Dermis microvascular lymphatic vessel endothelial cell (primary cell): ENCODE measurements at places on chromosomes 3 and 15. TPM values are rescaled to one million over a fixed set of nuclear protein-coding genes. Genes with fewer than 3 reads are reported as not detected.

PARP14 gene
- total RNA-seq: 64.2 and 64.8 TPM in 2 replicates

GATM gene
- total RNA-seq: 0.26 and 0.38 TPM in 2 replicates

VPS39 gene
- 25.0 and 37.2 TPM in 2 replicates for total RNA-seq

CPNE9 gene
- total RNA-seq: not detected in 2 replicates

LYSMD2 gene
- total RNA-seq: 16.4 and 23.9 TPM in 2 replicates

TIMP4 gene
- total RNA-seq: 0.51 and 0.64 TPM in 2 replicates

DNASE1L3 gene
- total RNA-seq: 3.0 and 6.4 TPM in 2 replicates

GOLGA8R gene
- 0.25 and 0.26 TPM in 2 replicates for total RNA-seq

SMARCC1 gene
- total RNA-seq: 25.7 and 27.2 TPM in 2 replicates

KNG1 gene
- not detected in 2 replicates for total RNA-seq

NPAP1 gene
- not detected in 2 replicates for total RNA-seq

BRK1 gene
- 127 and 138 TPM in 2 replicates for total RNA-seq

GRCh38 chr15:74807282-74807681 is 5.4 kb upstream of the LMAN1L start:
- DNase-seq: no peak

DNA sequence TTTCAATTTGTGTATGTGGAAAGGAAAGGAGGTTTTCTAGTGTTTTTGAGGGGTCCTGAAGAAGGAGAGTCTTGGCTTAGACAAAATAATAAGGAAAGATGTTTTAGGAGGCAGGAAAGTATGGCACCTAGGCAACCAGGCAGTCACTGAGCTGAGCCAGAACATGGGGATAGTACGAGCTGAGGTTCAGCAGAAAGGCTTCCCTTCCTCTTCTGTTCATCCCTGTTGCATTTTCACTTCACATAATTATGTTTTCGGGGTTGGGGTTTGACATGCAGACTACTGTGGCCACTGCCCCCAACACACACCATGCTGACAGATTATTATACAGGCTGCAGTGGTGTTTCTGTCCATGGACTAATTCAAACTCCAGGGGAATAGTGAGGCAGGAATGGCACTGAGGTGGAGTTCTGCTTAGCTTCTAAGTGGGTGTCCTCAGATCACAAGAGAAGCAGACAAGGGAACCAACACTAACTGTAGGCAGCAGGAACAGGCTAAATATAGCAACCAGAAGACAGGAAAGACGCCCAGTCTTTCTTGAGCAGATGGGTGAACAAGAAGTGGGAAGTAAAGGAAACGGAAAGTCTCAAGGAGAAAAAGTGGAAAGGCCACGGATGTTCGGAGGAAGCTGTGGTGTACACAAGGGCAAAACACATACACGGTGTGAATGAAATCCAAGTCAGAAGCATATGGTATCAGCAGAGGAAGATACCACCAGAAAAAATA is 305.8 kb downstream of the PLCL2 start:
- DNase-seq: no peak

DNA sequence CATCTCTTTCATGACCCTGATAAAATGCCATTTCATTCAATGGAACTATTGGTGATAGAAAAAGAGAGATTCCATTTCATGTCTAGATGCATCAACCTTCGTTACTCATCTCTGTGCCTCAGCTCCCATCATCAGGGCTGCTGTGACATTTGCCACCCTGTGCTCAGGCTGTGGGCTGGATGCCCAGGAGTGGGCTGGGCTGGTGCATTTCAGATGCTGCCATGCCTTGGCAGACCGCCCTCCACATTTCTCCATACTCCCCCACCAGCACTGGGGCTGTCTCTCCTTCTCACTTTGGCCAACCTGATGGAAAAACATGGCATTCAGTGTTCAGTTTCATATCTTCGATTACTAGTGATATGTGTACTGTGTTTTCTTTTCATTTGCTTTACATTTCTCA is 59.1 kb downstream of the DNASE1L3 start:
- DNase-seq: no peak

DNA sequence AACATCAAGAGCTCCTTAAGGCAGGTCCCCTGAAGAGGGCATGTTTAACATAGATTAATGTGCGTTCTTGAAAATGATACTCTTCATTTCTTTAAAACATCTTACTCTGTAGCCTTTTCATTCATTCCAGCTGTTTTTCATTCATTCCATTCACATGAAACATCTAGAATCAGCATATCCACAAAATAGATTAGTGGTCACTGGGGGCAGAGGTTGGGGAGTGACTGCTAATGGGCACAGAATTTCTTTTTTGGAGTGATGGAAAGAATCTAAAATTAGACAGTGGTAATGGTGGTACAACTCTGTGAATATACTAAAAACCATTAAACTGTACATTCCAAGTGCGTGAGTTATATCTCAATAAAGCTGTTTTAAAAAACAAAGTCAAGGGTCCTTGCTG is 15.4 kb upstream of the CXCR6 start:
- no peak for DNase-seq

GRCh38 chr3:99910752-99911290 is 93.2 kb downstream of the CMSS1 start:
- DNase-seq: no peak

GRCh38 chr3:64257100-64257755 is 32.0 kb upstream of the PRICKLE2 start:
- no peak for DNase-seq

DNA sequence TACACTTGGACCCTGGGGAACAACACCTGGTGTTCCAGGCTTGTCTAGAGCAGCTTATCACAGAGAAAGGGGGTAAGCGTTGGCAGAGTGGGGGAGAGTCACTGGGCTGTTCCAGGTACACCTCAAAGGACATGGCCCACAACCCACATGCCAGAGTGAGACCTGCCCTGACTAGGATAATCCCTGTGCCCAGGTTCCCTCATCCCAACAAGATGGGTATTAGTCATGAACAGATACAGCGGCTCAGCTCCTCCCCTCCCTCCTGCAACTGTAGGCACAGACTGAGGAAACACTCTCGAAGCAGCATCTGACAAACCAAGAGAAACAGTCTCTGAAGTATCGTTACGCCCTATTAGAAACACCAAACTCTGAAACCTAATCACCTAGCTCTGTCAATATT is 32.1 kb upstream of the RPS17 start:
- DNase-seq: no peak

DNA sequence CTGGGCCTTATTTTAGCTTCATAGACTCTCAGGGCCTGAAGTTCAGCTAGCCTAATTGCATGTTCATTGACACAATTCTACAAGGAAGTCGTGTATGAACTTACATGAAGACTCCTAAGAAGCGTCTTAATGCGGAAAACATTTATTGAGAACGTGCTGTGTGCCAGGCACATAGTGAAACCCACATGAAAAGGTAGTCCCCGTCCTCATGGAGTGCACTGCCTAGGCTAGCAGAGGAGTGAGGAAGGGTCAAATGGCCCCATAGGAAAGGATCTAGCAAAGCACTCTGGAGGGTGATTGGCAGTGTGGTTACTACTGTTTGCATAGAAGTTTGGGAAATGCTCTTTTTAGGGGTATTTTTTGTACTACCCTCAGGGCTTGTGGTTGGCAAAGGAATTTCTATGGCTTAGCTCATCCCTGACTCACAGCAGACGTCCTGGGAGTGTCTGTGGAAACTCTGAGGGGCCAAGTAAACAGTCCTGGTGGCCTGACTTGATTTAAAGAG is 854 bp upstream of the NPTN start:
- peak; percentile 38 for DNase-seq

DNA sequence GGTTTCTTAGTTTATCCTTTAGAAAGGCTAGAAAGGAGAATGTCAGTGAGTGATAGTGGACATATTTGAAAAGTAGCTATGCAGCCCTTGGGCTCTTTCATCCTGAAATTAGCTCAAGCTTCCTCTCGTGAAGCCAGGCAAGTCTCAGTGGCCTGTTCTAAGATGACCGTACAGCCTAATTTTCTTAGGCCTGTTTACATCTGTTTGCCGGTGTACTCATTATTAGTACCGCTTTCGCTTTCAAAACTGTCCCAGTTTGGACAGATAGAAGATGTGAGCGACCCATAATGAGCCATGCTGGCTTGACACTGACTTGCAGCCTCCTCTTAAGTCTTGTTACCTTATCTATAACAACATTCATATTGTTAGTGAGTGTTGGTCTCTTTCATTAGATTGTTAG is 5.7 kb upstream of the ARL14 start:
- no peak for DNase-seq

DNA sequence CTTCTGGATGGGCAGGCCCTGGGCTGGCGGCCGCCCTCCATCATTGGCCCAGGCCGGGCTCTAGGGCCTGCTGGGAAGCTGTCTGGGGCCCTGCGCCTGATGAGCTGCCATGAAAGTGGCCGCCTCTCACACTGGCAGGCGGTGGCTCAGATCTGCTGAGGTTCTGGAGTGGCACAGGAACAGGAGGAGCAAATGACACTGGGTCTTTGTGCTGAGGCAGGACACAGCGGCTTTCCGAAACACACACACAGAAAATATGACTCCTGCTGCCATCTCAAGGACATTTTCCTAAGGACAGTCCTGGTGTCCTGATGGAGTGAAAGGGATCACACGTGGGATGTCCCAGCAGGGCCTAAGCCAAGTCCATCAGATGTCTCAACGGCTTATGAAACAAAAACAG is 103.5 kb downstream of the NUP210 start:
- no peak for DNase-seq

GRCh38 chr15:100183921-100184495 is 157.8 kb downstream of the ADAMTS17 start:
- DNase-seq: no peak

DNA sequence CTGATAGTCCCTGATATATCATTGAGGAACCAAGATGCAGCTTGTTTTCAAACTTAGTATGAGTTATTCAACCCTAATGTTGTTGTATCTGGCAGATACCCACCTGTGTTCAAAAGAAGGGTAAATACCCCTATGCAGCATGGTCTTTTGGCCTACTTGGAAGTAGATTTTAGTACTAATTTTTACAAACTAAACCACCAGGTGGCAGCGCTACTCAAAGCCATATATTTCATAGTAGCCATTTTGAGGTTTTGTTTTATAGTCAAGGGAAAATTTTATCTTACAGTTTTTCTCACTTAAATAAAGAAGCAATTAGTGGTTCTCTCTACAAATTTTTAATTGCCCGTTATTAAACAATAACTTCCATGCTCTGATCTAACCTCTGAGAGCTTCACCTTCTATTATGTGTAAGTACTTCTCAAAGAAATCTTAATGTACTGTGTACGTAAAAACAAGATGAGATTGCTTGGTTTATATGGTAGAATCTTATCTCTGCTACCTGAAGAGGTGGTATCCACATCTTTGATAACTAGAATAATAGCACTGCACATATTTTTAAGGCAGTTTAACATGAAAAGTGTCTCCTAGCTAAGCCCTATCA is 31.5 kb upstream of the MLF1 start:
- DNase-seq: peak; percentile 67

DNA sequence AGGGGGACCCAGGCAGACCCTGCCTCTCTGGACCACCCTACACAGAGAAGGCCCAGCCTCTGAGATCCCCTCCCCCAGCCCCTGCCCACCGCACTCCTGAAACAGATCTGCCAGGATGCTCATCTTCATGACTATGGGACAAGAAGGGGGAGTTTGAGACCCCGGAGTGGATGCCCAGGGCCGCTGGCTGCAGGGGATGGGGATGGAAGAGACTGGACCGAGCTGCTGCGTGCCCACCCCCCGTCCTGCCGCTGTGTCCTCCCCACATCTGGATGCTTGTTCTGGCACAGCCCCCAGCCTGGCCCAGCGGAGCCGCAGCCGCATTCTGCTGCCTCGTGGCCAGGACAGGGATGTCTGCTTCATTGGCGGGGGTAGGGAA is 30.3 kb upstream of the SEMA3F start:
- no peak for DNase-seq

DNA sequence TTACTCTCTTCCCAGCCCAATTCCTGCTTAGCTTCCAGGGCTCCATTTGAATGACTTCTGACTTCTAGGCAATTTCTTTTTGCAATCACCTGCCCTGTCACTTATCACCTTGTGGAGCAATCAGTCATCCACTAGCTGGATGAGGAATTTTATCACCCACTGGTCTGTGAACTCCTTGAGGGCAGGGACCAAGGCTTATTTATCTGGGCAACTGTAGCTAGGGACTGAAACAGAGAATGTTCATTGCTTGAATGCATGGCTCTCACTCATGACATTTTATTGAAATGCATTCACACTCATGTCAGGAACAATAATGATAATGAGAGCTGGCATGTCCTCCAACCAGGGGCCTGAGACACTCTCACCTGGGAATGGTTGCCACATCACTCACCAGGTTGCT is 15.5 kb downstream of the TNFAIP8L3 start:
- no peak for DNase-seq

DNA sequence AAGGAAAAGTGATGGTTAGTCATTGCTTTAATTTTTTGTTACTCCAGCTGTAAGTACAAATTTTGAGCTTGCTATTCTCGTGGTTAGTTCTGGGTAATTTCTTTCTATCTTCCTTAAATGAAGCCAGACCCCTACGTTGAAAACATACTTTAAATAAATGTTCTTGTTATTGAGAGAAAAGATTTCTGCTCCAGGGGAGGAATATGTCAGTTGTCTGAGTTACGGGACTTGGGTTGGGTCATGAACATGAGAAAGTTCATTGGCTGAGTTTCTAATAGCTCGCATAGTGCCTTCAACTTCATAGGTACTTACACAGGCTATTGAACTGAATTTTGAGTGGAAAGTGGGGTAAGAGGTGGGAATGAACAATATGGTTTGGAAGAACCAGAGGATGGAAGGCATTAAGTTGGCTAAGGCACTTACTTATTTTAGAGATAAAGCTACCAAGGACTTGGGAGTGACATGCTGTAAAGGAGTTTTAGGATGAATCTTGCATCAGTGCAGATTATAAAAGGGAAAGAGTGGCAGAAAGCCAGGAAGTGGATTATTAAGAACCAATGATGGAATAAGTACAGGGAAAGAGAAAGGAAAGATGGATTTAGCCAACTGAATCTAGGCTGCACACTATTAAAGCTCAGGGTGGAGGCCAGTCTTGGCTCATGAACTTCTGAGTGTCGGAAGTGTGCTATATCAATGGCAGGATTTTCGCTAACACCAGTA is 1.4 kb downstream of the RPSA start:
- DNase-seq: no peak

DNA sequence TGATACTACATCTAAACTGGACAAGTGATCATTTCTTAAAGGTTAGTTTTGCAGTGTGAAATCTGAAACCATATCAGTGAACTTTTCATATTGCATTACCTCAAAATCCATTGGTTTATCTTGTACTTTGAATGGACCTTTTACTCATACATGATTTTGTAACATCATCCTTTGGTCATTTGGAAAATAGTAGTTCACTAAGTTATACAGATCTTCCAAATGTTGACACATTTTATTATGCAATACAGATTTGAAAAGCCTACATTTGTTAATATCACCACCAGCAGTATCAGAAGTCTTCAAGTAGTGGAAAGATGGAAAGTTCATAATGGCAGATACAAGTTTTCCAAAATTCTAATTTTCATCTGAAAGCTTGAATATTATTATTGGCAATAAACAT is 64.0 kb upstream of the CDV3 start:
- DNase-seq: no peak

- DNase-seq: no peak
These were observed 40.3 kb downstream of the HGD start for GRCh38 chr3:120641696-120642246.

DNA sequence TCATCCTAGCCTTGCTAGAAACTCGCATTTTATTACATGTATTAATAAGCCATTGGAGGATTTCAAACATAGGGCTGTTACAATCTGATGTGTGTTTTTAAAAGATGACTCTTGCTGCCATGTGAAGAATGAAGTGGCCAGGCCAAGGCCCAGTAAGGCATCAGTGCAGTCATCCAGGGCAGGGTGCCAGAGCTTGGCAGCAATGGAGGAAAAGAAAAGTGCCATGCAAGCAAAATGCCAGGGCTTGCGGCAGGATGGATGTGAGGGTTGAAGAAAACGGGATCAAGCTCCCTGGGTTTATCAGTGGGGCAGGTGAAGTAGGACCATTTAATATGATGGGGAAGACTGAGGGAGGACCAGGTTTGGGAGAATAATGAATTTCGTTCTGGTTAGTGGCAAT is 183.6 kb downstream of the MINAR1 start:
- no peak for DNase-seq
